NCI-H2081 (cell line): ENCODE measurements at places on chromosomes 16 and 17.

- DNase-seq = no peak
Measured at GRCh38 chr17:4433515-4434031, at the start of gene SPNS3. Gene SPNS3 (plus strand): TSS chr17:4433940. CDS start chr17:4433968, 28 bp downstream.

GRCh38 chr16:85029981-85030401 is 2.4 kb downstream of the KIAA0513 start:
- DNase-seq = no peak

DNA sequence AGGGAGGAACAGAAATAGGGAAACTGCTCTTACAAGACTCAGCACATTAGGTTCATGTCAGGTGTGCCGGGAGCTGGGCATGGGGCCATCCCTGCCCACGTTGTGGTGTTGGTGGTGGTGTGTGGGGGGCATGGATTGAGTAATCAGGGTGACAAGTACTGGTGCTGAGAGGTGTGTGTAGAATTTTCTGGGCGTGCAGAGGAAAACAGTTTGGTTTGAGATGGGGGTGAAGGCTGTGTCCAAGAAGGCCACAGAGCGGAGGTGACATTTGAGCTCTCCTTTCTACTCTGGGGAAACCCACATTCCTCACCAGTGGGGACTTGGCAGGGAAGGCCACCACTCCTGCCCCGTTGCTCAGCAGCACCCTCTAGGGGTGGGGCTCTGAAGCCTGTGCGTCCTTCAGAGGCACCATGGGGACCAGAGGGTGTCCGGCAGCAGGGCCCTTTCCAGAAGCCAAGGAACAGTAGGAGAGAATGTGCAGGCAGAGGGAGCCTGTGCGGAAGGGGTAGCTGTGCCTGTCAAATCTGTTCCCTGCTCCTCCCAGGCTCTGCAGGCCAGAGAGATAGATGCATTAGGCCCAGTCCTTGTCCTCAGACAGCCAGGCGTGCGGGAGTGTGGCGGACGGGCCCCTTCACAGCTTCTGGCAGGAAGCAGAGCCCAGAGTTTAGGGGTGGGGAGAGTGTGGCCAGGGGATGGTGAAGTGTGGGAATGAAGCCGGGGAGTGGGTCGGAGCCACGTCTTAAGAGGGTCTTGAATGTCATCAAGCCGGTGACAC is 48.7 kb upstream of the GSE1 start:
- DNase-seq = no peak

DNA sequence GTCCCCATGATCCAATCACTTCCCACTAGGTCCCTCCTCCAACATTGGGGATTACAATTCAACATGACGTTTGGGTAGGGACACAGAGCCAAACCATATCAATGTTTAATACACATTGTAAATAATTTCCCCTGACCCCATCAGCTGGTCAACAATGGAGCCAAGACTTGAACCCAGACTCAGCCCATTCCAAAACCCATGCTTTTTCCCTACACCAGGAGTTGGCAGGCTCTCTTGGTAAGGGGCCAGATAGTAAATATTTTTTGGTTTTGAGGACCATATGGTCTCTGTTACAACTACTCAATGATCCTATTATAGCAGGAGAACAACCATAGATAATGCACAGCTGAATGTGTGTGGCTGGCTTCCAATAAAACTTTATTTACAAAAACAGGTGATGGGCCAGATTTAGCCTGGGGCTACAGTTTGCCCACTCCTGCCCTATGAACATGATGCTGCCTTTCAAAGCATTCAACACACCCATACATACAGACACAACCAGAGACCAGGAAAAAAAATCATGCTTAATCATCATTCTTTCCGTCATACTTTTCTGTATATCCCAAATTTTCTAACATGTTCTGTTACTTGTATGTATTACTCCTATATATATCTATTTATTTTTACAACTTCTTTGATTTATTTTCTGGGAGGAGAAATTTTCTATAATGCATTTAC is 22.1 kb upstream of the MSI2 start:
- peak; percentile 71 for DNase-seq

DNA sequence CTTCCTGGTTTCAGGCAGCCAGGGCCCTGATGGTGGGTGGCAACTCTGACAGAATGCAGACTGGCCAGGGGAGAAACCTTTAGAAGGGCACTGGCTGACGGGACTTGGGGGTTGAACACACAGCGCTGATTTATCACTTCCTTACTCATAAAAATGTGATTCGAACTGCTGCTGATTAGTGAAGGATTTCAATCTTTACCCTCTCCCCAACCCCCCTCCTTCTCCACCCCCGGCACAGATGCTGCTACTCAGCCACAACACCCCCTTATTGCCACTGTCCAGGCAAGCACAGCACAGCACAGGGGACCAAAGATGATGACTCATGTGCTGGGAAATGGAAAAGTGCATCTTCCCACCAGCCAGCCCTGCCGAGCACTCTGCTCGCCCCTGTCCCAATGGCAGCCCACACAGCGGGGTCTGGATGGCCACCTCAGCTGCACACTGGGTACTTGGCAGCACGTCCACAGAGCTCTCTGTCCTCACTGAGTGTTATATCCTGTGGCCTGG is 70.1 kb downstream of the SMG6 start:
- no peak for DNase-seq

GRCh38 chr16:2147981-2148671 is at the start of gene RAB26:
Gene RAB26 (plus strand): TSS chr16:2148625. CDS start chr16:2148784, 159 bp downstream.
- peak; percentile 95 for DNase-seq

DNA sequence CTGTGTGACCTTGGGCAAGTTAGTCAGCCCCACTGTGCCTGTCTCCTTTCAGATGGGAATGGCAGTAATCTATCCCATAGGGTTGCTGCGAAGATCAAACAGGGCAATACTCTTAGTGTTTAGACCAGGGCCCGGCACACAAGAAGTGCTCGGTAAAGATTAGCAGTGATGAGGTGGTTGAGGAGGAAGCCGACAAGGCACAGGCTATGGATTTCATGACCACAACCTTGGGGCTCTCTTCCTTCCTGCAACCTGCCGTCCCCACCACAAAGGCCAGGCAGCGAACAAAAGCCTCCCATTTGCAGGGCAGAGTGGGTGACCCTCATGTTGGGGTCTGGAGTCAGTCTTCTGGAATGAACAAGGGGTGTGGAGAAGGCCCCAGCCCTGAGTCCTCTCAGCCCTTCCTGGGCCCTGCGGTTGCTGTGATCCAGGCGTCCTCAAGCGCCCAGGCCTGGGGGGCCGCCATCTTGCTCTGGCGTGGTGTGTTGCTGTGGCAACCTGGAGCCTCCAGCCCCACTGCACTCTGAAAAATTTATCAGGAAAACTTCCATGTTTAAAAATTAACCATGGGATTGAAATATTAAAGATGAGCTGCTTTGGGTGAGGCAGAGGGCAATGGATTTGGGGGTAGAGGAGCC is 9.8 kb downstream of the ADAM11 start:
- no peak for DNase-seq

DNA sequence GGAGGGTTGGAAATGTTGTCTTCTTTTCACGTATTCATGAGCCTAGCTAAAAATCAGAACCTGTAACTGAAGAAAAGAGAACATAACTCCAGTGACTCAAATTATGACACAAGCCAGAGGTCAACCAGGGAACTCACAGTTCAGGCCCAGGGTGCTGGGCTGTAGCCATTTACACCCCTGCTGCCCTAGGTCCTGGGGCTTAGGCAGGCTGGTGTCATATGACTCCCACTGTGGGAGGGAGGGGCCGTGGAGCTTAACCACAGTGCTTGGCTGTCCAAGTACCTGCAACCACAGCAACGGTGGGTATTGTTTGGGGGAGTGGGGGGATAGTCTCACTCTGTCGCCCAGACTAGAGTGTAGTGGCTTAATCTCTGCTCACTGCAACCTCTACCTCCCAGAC is 71.1 kb upstream of the AMZ2 start:
- no peak for DNase-seq

GRCh38 chr17:2295575-2295974 is 8.0 kb downstream of the SMG6 start:
- no peak for DNase-seq

- DNase-seq = no peak
Measured at GRCh38 chr17:67055811-67056745, 11.7 kb downstream of the CACNG1 start.
